Fibroblast of lung (primary cell): ENCODE measurements at places on chromosomes 1 and 21. TPM values are rescaled to one million over a fixed set of nuclear protein-coding genes. Genes with fewer than 3 reads are reported as not detected.
A peak's percentile ranks its signal among the peaks of the same experiment; 100 is the strongest.

DNA sequence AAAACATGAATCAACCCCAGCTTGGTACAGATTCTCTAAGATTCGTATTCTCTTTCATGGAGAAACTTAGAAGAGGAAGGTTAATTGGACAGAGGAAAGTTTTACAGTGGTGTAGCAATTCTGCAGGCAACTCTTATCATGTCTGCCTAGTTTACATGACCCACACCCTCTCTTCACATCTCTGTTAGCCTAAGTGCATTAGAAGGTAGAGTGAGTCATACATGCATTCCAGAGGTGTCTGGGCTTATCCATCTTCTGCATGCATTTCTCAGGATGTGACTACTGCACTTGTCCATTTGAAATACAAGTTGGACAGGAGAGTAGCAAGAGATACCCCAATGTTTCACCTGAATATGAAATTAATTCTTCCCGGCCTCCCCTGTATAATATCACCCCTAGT is 578.4 kb upstream of the NCAM2 start:
- no peak overlapping the region for H3K27ac ChIP-seq
- no peak overlapping the region for H3K4me3 ChIP-seq
- H3K4me1 ChIP-seq, result no peaks in the 10 kb centered on the region
- H3K36me3 ChIP-seq, result no peaks in the 10 kb centered on the region
- DNase-seq, result no peak
- no peaks in the 10 kb centered on the region for H3K27me3 ChIP-seq

GRCh38 chr1:232378266-232379062 is 251.5 kb downstream of the SIPA1L2 start:
- H3K27ac ChIP-seq, result no peak overlapping the region
- DNase-seq, result no peak
- H3K4me3 ChIP-seq, result no peak overlapping the region

- H3K4me3 ChIP-seq, result no peak overlapping the region
- H3K36me3 ChIP-seq, result no peaks in the 10 kb centered on the region
- no peaks in the 10 kb centered on the region for H3K27me3 ChIP-seq
- DNase-seq, result no peak
These were observed 203.8 kb upstream of the DUSP10 start for GRCh38 chr1:221945669-221946068.

GRCh38 chr1:198007687-198008607 is 90.8 kb downstream of the LHX9 start:
- no peaks in the 10 kb centered on the region for H3K27me3 ChIP-seq
- no peaks in the 10 kb centered on the region for H3K36me3 ChIP-seq
- H3K27ac ChIP-seq, result no peak overlapping the region
- no peak overlapping the region for H3K4me3 ChIP-seq
- DNase-seq, result no peak

GRCh38 chr1:61956016-61956645 is 213.9 kb downstream of the PATJ start:
- no peak overlapping the region for H3K27ac ChIP-seq
- H3K36me3 ChIP-seq, result no peaks in the 10 kb centered on the region
- H3K4me3 ChIP-seq, result no peak overlapping the region
- no peak for DNase-seq

GRCh38 chr1:19312782-19313635 is 883 bp downstream of the SLC66A1 start:
- peak overlapping the region; percentile 78 for H3K4me3 ChIP-seq
- H3K36me3 ChIP-seq, result peaks cover 6% of the 10 kb centered on the region
- H3K27me3 ChIP-seq, result no peaks in the 10 kb centered on the region
- H3K4me1 ChIP-seq, result peaks cover 24% of the 10 kb centered on the region
- H3K27ac ChIP-seq, result peak overlapping the region; percentile 88
- DNase-seq, result no peak

DNA sequence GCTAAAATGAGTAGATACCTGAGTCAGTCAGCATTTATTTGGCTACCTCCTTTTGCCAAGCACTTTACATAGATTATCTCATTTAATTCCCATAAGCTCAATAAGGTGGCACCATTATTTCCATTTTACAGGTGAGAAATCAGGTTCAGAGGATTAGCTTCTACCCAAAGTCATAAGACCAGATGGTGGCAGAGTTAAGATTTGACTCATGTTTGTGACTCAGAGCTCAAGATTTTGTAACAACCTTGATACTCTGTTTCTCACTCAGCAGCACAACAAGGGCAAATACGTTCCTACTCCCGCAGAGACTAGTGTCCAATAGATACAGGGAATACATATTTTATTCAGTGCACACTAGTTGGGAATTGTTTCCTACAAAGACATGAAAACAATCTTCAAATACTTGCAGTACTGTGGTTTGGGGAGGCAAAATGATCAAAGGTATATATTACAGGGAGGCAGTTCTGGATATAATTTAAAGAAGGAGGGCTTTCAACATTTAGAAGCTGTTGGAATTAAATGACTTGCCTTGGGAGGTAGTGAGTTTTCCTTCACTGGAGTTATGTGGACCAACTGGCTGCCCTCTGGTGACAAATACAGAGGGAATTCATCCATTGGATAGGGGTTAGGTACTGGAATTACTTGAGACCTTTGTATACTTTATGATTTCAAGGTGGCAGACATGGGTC is 3.6 kb downstream of the LEPR start:
- no peak overlapping the region for H3K4me3 ChIP-seq
- peaks cover 22% of the 10 kb centered on the region for H3K4me1 ChIP-seq
- H3K36me3 ChIP-seq, result peaks cover 4% of the 10 kb centered on the region
- no peaks in the 10 kb centered on the region for H3K27me3 ChIP-seq
- H3K27ac ChIP-seq, result peak overlapping the region; percentile 2

- H3K4me1 ChIP-seq, result peaks cover 35% of the 10 kb centered on the region
- H3K27ac ChIP-seq, result peak overlapping the region; percentile 77
- no peak for DNase-seq
- H3K27me3 ChIP-seq, result no peaks in the 10 kb centered on the region
- H3K4me3 ChIP-seq, result peak overlapping the region; percentile 84
- no peaks in the 10 kb centered on the region for H3K36me3 ChIP-seq
These were observed 1.0 kb downstream of the ARID1A start for GRCh38 chr1:26696654-26697430.

DNA sequence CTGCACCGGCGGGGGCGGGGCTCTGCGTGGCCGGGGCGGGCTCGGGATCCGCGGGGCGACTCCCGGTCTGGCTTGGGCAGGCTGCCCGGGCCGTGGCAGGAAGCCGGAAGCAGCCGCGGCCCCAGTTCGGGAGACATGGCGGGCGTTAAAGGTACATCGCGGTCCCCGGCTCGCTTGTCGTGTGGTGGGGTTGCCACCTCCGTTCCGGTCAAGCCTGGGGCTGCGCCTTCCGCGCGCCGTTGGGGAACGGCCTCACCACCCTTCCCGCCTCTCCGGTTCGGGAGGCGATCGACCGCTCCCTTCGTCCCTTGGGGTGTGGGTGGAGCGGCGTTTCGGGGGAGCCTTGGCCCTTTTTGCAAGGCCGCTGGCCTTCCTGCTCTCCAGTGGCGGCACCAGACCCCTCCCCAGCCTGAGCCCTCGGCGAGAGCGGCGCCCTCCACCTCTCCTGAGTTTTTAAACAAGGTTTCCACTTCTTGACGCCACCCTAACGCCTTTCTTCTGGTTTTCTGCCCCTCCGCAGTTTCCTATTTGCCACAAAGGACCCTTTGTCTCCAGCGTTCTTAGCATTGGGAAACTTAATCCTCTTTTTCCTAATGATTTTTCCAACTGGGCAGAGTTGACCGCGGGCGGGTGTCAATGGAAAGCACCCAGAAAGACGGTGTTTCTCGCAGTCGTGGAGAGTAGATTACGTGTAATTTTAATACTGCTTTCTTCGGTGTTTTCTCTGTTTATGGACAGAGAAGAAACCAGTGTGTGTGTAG is at the start of the genes LEPR and LEPROT:
Gene LEPR (plus strand): TSS at position 79 of the 761 bp plus-strand sequence. CDS start 144,898 bp downstream, outside the sequence.
Gene LEPROT (plus strand): TSS at position 79 of the 761 bp plus-strand sequence. CDS start 57 bp downstream, at position 136.
- H3K4me1 ChIP-seq, result peaks cover 16% of the 10 kb centered on the region
- H3K36me3 ChIP-seq, result no peaks in the 10 kb centered on the region
- H3K4me3 ChIP-seq, result peak within 1 kb of the TSS; percentile 90

GRCh38 chr1:19179597-19180264 is 30.3 kb downstream of the UBR4 start:
- H3K27me3 ChIP-seq, result no peaks in the 10 kb centered on the region
- H3K4me1 ChIP-seq, result no peaks in the 10 kb centered on the region
- no peak overlapping the region for H3K4me3 ChIP-seq
- peak; percentile 51 for DNase-seq
- no peak overlapping the region for H3K27ac ChIP-seq

- H3K27ac ChIP-seq, result no peak overlapping the region
- no peaks in the 10 kb centered on the region for H3K27me3 ChIP-seq
- no peak overlapping the region for H3K4me3 ChIP-seq
These were observed 9.9 kb upstream of the COA7 start for GRCh38 chr1:52707927-52708655.

- H3K36me3 ChIP-seq, result no peaks in the 10 kb centered on the region
- H3K27ac ChIP-seq, result no peak overlapping the region
- H3K4me1 ChIP-seq, result no peaks in the 10 kb centered on the region
- H3K4me3 ChIP-seq, result no peak overlapping the region
These were observed 221.8 kb upstream of the JUN start for GRCh38 chr1:59005491-59006288.

DNA sequence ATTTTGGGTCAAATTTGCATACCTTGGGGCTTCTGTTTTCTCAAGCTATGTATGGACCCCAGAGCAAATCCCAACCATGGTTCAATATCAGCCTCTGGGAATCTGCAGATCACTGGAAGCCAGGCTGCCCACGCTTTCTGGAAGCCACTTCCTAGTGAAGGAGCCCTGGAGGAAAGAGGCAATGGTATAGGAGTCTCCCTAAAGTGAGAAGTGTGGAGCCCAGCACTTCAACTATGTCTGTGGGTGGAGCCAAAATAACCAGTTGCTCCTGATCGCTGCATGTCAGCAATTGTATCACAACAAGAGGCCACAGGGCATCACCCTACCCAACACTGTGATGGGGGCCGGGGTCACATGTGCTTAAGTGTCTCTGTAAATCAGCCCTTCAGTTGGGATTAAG is 26.9 kb downstream of the ETS2 start:
- no peak overlapping the region for H3K4me3 ChIP-seq
- DNase-seq, result no peak
- H3K27ac ChIP-seq, result no peak overlapping the region
- H3K27me3 ChIP-seq, result no peaks in the 10 kb centered on the region

DNA sequence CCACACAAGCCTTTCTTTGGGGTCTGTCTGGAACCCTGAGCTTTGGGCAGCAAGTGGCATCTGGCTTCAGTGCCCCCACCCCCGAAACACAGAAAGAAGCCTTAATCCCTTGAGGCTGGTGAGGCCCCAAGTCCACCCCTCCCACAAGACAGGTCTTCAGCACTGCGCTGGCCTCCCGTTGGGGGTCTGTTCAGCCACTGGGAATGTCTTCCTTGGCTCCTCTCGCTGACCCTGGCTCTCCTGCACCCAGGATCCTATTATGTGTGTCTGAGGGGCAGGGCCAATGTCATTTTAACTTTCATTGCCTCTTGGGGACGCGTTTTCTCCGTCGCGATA is 26.9 kb downstream of the ATP8B2 start:
- DNase-seq, result no peak
- peaks cover 11% of the 10 kb centered on the region for H3K4me1 ChIP-seq
- peaks cover 14% of the 10 kb centered on the region for H3K36me3 ChIP-seq
- peaks cover 4% of the 10 kb centered on the region for H3K27me3 ChIP-seq

GRCh38 chr1:109527846-109528695 is 11.6 kb upstream of the GPR61 start:
- peaks cover 10% of the 10 kb centered on the region for H3K27me3 ChIP-seq
- no peak overlapping the region for H3K4me3 ChIP-seq
- H3K27ac ChIP-seq, result no peak overlapping the region
- peaks cover 2% of the 10 kb centered on the region for H3K4me1 ChIP-seq
- no peaks in the 10 kb centered on the region for H3K36me3 ChIP-seq
- no peak for DNase-seq

DNA sequence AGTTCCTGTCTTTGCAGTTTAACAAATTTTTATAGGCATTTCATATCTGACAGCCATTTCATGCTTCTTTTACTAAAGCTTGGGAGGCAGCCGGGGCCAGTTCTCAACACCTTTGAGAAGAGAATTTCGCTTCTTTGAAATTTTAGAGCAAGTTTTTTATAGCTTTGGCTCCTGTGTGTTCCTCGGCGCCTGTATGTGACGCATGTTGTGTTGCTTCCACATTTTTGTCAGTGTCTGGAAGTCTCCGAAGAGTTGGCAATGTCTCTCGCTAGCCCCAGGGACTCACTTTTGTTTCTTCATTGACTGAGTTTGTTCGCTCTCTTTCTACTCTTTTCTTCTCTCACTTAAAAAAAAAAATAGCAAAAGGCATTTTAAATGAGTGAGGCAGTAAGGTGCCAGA is 386.9 kb upstream of the PLXNA2 start:
- no peaks in the 10 kb centered on the region for H3K27me3 ChIP-seq
- no peak overlapping the region for H3K4me3 ChIP-seq
- DNase-seq, result no peak
- no peaks in the 10 kb centered on the region for H3K36me3 ChIP-seq
- H3K4me1 ChIP-seq, result no peaks in the 10 kb centered on the region

GRCh38 chr1:58156124-58156468 is 390.4 kb downstream of the OMA1 start:
- H3K4me3 ChIP-seq, result no peak overlapping the region
- no peaks in the 10 kb centered on the region for H3K36me3 ChIP-seq
- H3K27me3 ChIP-seq, result no peaks in the 10 kb centered on the region
- no peak overlapping the region for H3K27ac ChIP-seq
- DNase-seq, result no peak
- no peaks in the 10 kb centered on the region for H3K4me1 ChIP-seq

DNA sequence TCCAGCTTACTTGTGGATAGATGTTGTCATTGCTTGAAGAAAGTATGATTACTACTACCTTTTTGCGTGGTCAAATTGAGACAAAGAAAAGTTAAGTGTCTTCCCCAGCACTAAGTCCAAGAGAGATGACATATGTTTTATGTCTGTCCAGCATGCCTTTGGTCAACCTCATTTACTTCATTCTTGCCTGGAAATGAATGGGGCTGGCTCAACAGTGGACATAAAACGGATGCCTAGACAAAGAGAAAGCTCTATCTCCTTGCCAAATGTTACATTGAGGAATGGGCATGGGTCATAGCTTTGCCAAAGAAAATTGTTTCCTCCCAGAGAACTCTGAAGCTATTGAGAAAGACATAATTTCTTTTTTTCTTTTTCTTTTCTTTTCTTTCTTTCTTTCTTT is 82.4 kb upstream of the PLPPR4 start:
- no peaks in the 10 kb centered on the region for H3K36me3 ChIP-seq
- H3K27me3 ChIP-seq, result no peaks in the 10 kb centered on the region
- H3K27ac ChIP-seq, result no peak overlapping the region
- H3K4me1 ChIP-seq, result no peaks in the 10 kb centered on the region

- H3K4me3 ChIP-seq, result no peak overlapping the region
- no peaks in the 10 kb centered on the region for H3K36me3 ChIP-seq
- H3K4me1 ChIP-seq, result no peaks in the 10 kb centered on the region
- no peak overlapping the region for H3K27ac ChIP-seq
- peaks cover 3% of the 10 kb centered on the region for H3K27me3 ChIP-seq
- DNase-seq, result no peak
These were observed 247.6 kb downstream of the TM2D1 start for GRCh38 chr1:61477301-61477700.

GRCh38 chr1:162688521-162688920 is 56.3 kb downstream of the DDR2 start:
- H3K36me3 ChIP-seq, result no peaks in the 10 kb centered on the region
- DNase-seq, result no peak
- H3K4me1 ChIP-seq, result peaks cover 32% of the 10 kb centered on the region

The SLFNL1 gene
- 0.51 and 0.66 TPM in 2 replicates for total RNA-seq

The RALGPS2 gene
- 59.6 and 69.7 TPM in 2 replicates for total RNA-seq

The USP48 gene
- total RNA-seq, result 34.9 and 45.6 TPM in 2 replicates

The LCA5L gene
- 0.51 and 0.66 TPM in 2 replicates for total RNA-seq
